ENCODE measurements at places on chromosomes 12 and 14. TPM values are rescaled to one million over a fixed set of nuclear protein-coding genes. Genes with fewer than 3 reads are reported as not detected.

BICD1 gene
- polyA plus RNA-seq: 9.0 TPM

MANSC4 gene
- 0.32 TPM for polyA plus RNA-seq

CLEC7A gene
- 1.5 TPM for polyA plus RNA-seq

E2F7 gene
- 2.9 TPM for polyA plus RNA-seq

DNA sequence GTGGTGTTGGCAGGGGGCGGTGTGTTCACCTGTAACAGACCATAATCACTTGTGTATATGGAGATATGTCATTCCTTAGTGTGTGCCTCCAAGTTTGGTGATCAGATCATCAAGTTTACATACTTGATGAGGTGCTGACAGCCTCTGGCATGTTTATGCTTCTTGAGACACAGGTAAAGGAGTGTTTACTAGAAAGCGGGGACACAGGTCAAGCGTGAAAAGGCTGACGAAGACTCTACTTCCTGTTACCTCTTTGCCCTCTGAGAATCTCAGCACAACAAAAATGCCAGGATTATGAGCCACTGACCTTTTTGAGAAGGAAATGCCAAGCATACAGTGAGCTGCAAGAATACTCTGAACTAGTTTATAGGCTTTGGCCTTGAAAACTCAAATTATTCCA lies 29.6 kb downstream of the PRDM4 start:
- DNase-seq: no peak

GRCh38 chr12:109124878-109125648 lies 8.7 kb downstream of the ACACB start:
- DNase-seq: no peak

- no peak for DNase-seq
Measured at GRCh38 chr14:75724414-75725204, 63.6 kb downstream of the TTLL5 start.

DNA sequence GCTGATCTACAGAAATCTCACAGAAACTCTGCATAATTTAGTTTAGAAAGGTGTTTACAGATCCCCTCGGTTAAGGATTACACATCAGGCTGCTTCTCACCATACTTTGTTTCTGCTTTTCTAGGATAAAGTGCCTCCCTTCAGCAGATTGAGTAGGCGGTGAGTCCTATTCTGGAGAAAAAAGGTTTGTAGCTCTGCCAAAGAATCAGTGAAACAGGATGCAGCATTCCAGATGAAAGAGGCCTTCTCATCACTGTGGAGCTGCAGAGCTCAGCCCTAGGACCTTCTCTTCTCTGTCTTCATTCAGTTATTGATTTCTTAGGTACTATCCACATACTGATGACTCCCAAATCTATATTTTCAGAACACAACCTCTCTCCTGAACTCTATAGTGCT lies 155.5 kb upstream of the KRR1 start:
- DNase-seq: no peak

- no peak for DNase-seq
Measured at GRCh38 chr14:61326847-61327246, 5.5 kb downstream of the PRKCH start.

GRCh38 chr12:71503579-71504391 lies 64.2 kb downstream of the LGR5 start:
- DNase-seq: no peak

DNA sequence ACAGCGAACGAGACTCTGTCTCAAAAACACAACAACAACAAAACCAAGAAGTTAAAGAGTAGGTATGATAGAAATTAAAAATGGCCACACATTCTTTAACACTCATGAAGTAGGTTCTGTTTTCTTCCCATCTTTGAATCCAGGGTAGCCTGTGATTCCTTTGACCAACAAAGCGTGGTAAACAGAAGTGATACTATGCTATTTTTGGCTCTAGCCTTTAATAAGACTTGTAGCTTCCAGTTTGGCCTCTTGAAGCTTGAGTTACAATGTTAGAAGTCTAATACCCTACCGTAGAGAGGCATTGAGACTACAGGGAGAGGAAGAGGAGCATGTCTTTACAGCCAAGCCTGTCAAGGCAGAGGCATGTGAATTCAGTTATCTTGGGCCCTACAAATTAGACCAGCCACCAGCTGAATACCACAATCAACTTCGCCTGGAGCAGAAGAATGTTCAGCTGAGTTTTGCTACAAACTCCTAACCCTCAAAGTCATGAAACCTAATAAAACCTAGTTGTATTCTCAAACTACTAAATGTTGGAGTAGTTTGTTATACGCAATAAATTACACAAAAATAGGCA lies 4.9 kb upstream of the NEMF start:
- no peak for DNase-seq
